ENCODE measurements at places on chromosomes 5 and 9.

DNA sequence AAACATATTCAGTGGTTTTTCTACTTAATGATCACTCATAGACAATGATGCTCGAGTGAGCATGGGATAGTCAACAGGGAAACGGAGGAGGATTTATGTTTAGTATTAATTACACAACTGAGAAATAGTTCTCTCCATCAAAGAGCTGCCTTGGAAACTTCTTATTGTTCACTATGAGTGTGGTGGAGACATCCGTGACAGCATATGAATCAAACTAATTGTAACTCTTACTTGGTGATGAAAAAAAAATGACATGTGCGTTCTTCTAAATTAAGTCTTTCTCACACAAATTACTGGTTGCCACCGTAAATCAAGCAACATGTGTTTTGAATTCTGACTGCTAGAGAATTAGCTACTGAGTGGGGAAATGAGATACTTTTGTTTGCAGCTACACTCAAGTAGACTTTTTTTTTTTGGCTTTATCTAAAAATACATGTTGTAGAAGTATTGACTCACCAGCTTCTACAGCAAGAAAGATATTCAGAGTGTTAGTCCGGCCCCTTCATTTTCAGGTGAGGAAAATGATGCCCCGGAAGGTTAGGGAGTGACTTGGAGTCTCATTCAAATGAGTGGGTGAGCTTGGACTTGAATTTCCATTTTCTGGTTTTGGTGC is 179.4 kb downstream of the CFAP90 start:
- DNase-seq = peak; percentile 8

- peak; percentile 55 for DNase-seq
Observed at GRCh38 chr5:109354761-109355160, 55.0 kb downstream of the PJA2 start.

DNA sequence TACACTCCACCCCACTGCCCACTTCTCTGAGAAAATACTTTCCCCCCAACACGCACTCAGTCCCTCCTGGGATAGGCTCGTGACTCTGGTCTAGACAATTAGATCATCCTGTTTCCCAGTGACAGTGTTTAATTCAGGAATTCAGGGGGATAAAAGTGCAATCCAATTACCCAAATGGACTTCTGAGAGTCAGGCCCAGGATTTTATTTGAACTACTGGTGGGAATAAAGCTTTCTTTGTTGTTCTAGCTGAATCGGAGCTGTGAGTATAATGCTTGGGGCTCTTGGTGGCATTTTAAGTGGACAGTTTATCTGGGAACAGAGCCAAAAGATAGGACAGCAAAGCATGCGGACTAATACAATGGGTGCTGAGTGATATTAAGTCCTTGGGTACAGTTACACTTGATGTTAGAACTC is 683.3 kb downstream of the MAT2B start:
- DNase-seq = peak; percentile 39

DNA sequence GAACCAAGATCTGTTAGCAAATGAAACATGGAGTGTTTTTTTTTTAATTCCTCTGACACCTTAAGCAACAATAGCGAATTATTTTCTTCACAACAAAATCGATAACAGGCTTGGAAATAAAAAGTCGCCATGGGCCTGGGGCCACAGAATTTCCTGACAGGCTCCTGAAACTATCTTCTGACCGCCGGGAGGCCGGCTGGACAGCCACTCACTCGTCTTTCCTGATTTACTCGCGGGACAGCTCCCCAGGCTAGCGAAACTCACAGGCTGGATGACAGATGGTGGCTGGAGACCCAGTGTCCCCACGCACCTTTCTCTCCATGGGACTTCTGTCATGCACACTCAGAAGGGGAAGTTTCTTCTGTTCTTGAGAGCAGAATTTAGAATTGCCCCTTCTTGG is 143.3 kb upstream of the IRX2 start:
- DNase-seq = no peak

- DNase-seq = no peak
Observed at GRCh38 chr5:173988554-173989431, at the start of gene C5orf47. C5orf47 (plus strand) TSS chr5:173989170; CDS start chr5:173989264, 94 bp downstream.

DNA sequence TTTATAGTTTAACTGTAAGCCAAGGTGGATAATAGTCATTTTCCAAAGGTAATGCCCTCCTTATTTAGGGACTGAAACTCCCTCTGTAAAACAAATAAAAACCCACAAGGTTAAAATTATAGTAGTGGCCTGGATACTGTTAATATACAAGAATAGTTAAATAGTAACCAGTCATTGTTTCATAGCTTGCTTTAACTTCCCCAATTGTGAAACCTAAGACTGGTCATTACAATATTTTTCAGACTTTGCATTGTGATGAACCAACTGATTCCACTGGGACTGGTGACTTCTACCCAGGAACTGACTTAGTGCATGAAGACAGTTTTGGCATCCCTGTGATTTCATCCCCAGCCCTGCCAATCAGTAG is 162.6 kb downstream of the SMC2 start:
- no peak for DNase-seq

- DNase-seq = no peak
Observed at GRCh38 chr5:42718591-42718990, 38.0 kb upstream of the CCDC152 start.

DNA sequence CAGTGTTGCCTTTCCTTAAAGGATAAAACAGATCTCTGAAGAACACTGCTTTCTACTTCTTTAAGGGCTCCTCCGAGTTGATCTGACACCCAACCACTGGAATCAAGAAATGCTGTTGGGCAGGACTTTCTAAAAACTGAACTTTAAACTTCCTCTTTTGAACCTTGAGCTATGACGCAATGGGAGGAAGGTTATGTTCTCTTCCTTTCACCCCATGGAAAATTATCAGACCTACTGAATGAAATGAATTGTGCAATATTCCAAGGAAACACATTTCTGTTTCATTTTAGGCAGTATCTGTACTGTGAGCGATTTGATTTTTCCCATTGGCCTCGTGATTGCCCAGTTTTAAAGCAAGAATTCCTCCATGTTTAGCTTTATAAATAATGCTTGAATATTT is 206.0 kb upstream of the PRR16 start:
- DNase-seq = no peak

- no peak for DNase-seq
Observed at GRCh38 chr9:127308652-127309434, 44.3 kb downstream of the GARNL3 start.

DNA sequence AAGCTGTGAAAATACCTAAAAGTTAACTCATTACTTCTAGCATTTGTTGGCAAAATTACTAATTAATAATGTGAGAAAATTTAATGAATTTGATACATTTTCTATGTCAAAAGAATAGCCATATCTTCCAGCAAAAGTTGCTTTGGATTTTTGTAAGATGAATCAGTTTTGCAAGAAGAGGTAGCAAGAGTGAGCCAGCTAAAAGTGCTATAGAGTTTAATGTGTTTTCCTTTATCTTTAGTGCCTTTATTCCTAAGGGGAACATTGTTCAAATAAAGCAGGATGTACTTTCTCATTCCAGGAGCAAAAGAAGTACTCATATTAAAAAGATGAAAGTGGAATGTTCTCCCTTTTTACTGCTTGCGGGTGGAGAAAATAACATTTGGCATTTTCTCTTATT is 622.2 kb downstream of the ANXA1 start:
- no peak for DNase-seq

DNA sequence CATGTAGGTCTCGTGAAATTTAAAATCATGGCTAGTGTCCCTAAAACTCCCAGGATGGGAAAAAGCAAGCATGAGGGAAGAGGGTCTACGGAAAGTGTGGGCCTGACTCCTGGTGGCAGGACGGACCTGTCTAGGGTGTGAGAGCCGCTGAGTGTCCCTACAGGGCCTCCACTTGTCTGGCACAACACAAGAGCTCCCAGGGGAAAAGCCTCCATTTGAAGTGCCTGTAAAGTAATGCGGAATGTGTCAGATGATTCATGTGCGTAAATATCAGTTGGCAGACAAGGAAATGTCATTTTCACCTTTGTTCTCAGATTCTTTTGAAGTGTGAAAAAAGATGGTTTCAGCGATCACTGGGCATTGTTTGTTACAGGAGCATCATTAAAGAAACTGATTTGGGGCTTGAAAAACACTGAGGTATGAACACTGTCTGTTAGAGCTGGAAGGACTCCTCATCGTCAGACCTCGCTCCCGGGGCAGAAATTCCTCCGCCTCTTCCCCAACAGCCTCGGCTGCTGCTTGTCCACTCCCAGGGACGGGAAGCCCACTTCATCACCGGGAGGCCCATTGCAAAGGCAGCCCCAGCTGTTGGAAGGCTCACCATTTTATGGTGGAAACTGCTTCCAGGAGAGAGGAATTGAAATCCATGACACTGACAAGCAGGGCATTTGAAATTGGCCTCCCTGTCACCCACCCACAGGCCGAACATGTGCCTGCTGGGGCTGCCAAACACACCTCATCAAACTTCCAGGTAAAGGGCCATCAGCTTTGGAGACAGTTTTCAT is 240.8 kb downstream of the FSTL4 start:
- no peak for DNase-seq

DNA sequence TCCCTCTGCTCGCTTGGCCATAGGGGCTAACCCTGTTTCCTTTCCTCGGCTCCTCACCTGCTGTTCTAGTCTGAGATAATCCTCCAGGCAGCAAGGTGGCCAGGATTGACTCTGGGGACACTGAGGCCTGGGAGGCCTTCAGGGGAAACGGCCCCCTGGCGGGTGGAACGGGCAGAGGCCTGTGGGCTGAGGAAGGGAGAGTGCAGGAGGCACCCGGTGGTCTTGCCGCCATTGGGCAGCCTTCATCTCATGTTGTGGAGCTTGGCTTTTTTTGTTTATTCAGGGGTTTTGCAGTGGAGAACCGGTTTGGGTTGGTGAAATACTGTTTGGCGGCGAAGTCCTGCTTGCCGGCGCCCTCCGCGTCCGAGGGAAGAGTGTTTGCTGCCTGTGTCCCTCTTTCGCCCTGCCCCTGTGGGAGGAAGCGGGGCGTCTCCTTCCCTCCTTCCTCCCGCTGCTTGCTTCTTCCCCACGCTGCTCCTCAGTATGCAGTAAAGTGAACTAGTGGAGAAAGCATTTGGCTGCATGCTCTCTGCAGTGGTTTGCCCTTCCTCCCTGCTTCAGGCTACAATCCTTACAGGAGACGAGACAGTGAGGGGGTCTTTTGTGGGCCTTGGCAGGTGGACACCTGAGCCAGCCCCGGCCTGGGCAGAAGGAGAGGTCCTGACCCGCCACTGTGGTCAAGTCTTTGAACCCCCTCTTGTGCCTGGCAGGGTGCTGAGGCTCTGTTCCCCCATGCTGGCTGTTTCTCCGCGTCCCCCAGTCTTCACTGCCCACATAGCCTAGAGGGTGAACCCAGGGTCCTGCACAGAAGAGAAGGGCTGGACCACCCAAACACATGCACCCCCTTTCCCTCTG is 30.8 kb upstream of the PRDM12 start:
- DNase-seq = no peak

- no peak for DNase-seq
Observed at GRCh38 chr5:176738637-176739250, 71.6 kb upstream of the UNC5A start.

GRCh38 chr5:1636981-1637638 is 113.3 kb upstream of the LPCAT1 start:
- no peak for DNase-seq

GRCh38 chr5:112366987-112367386 is 52.1 kb downstream of the EPB41L4A start:
- no peak for DNase-seq

- no peak for DNase-seq
Observed at GRCh38 chr5:108276187-108277050, 105.5 kb downstream of the FBXL17 start.

DNA sequence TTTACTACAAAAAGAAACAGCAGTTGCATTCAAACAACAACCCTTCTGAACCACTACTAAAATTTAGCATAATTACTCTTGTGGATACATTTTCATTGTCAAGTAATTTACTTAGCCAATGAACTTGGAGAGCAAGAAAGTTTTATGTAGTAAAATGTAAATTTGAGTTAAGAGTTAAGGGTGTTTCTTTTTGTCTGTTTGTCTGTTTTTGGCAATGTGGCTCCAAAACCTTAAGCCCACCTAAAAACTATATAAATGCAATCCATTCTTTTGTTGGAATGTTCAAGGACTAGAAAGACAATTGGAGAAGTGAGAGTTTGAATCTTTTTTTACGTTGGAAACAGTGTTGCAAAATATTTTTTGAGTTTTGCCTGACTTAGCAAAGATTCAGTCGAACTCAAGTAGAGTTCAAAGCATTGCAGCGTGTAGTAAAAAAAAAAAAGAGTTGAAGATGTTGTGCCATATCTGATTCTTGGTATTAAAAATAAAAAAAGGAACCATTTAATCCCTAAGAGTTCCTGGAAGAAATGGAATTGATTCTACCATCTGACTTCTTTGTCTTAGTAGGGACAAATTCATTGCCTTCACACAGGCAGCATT is 867 bp downstream of the SYK start:
- DNase-seq = no peak

DNA sequence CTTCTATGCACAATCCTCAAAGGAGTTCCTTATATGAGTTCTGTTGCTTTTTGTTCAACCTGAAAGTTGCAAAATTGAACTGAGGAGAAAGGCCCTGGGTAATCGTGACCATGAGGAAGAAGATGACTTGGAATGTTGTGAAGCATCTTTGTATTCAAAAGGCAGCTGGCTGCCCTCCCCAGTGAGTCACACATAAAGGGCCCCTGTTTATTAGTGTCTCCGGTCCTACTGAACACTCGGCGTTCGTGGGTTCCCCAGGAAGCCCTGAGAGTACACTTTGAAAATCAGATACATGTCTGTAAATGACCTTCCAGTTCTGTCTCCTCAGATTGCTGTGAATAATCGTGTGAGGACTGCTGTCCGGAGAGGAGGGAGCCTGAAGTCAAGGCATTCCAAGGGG is 73.6 kb downstream of the C9orf153 start:
- no peak for DNase-seq

GRCh38 chr9:114318416-114318815 is 4.5 kb upstream of the ORM1 start:
- no peak for DNase-seq

DNA sequence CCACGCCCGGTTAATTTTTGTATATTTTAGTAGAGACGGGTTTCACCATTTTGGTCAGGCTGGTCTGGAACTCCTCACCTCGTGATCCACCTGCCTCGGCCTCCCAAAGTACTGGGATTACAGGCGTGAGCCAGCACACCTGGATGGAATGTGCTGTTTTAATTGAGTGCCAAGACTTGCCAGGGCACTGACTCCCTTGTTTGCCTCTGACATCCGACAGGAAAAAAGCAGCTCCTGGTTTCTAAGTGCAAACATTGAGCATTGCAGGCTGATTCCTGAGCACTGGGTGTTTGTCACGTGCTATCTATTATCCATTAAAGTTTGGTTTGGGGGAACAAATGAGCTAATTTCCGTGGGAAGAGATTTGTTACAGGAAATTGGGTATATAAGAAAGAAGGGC is 70.6 kb upstream of the CKMT2 start:
- no peak for DNase-seq

- DNase-seq = no peak
Observed at GRCh38 chr9:92547356-92547755, 11.6 kb upstream of the ECM2 start.

DNA sequence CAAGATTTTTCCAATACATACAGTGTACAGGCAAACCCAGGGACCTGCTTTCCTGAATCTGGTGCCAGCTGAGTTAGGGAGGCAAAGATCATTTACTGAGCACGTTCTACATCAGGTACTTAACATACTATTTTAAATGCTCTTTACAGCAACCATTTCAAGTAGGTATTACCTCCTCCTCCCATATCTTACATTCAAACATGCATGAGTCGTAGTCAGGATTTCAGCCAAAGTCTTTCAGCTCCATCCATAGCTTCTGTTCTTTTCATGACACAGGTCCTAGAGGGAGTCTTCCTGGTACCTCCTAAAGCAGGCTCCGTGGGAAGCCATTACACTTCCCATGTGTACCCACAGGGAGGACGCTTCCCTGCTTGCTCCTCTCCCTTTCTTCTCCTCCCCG is 11.7 kb downstream of the KCNV2 start:
- DNase-seq = no peak

GRCh38 chr5:6190838-6191237 is 187.5 kb downstream of the MED10 start:
- no peak for DNase-seq

Measured in eye (tissue), 1 donor.